GM12891 (cell line): ENCODE measurements at places on chromosomes 1 and 21.

DNA sequence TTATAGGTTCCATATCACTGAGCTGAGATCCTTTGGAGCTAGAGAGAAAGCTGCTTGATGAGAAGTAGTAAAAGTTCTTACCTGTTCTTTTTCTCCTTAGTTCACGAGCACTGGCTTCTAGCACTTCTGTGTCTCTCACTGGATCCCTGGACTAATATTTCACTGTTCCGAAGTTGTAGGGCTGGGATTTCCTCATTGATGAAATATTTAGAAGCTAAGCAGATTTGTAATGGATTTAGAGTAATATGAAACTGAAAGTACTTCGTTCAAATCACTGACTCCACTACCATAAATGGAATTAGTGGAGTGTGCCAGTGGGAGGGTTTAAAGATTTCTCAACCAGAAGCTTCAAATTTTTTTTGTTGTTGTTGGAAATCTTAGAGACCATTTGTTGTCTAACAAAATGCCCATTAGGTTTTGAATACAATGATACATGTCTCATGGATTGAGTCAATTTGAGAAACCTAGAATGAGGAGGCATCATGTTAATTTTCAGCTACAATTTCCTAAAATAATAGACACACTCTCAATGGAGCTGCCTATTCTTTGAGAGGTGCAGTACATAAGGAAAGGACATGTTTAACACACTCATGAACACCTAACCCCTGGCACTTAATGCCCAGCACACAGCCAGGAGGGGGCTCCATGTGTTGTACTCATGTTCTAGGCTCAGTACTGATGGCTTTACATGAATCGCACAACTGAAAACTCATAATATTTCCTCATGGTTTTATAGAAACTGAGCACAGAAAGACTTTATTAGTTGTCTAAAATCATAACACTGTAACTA lies at the start of gene GBP1:
TSS of gene GBP1 (minus strand) at position 130 of the 790 bp plus-strand sequence. CDS start 1,974 bp downstream, outside the sequence.
- DNase-seq = no peak

GRCh38 chr1:96208428-96208827 lies 513.2 kb upstream of the PTBP2 start:
- DNase-seq = no peak

- DNase-seq = no peak
Observed at GRCh38 chr1:222642468-222642867, 24.6 kb downstream of the MIA3 start.

DNA sequence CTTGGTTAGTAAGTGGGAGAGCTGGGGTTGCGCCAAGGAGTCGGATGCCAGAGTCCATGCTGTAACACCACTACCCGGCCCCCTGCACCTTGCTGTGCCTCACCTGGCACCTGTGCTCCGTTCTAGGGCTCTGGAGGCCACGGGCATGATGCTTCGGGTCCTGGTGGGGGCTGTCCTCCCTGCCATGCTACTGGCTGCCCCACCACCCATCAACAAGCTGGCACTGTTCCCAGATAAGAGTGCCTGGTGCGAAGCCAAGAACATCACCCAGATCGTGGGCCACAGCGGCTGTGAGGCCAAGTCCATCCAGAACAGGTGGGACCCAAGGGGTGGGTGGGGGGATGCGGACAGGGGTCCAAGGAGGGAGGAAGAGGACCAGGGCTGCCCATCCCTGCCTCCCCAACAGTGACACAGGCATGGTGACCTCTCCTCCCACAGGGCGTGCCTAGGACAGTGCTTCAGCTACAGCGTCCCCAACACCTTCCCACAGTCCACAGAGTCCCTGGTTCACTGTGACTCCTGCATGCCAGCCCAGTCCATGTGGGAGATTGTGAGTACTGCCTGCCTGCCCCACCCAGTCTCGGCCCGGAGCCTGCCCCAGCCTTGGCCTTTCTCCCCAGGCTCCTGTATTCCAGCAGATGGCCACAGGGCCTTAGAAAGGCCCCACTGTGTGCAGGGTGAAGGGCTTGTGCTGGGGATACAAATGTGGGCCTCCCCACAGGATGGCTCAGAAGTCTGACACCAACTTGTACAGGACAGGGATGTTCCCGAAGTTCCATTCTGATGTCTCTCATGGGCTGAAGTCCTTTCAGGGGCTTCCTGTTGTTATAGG lies 9.6 kb upstream of the HTR6 start:
- no peak for DNase-seq

DNA sequence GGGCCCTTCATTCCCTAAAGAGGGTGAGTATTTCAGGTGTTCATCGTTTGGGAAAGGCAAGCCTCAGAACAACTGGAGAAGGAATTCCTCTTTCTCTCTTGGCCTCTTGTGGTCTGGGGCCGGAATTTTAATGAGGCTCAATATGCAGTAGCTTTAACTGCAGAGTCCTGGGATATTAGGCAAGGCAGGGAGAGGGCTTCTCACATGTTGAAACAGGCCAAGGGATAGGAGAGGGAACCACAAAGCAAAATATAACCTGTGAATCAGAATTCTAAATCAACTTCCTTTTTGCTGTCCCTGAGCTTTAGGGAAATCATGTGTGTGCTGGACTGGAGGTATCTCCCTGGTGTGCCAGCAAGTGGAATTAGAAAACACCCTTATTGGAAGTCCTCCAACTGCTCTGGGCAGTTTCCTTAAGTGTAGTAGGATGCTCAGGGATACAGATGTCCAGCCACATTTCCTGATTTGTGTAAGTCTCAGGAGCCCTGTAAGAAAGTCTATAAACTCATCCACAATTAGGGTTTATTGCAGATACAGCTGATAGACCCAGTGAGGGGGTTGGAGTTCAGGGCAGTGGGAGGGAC lies 215.8 kb upstream of the ZRANB2 start:
- no peak for DNase-seq

DNA sequence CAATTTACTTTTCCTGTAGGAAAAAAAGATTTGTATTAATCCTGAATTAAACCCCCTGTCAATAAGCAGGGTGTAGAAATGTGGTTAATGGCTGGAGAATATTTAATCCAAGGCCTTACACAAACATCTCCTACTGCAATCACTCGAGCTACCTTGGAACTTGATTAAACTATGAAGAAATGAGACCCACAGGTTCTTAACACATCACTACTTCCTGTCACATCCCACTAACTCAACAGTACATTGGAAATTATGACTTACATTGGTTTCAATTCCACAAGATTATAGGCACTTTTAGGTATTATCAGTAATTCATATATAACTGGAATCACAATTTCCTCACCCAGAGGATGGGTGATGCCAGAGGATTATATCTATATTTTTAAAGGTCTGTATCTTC lies 480.3 kb downstream of the MRPL39 start:
- no peak for DNase-seq
